CD4-positive, alpha-beta memory T cell (primary cell): ENCODE measurements at places on chromosomes 1 and 21. TPM values are rescaled to one million over a fixed set of nuclear protein-coding genes. Genes with fewer than 3 reads are reported as not detected.

DNA sequence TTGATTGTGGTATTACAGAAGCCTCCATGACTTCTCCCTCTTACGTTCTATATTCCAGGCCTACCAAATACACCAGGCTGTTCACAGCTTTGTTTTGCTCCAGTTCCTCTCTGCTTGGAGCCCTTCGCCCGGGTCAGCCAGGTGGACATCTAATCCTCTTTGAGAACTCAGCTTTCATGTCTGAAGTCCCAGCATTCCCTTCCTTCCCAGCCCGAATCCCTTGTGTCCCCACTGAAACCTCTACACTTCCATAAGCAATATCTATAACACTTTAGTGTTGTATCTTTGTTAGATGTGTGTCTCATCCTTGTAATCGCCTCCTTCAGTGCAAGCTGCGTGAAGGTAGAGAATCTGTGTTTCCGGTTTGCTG is 1.9 kb downstream of the RNF11 start:
- H3K4me1 ChIP-seq: peaks cover 71% of the 10 kb centered on the region
- DNase-seq: no peak
- no peaks in the 10 kb centered on the region for H3K36me3 ChIP-seq

- no peaks in the 10 kb centered on the region for H3K27me3 ChIP-seq
- no peaks in the 10 kb centered on the region for H3K36me3 ChIP-seq
- no peak overlapping the region for H3K4me3 ChIP-seq
Observed at GRCh38 chr1:228155596-228156514, 6.1 kb downstream of the GJC2 start.

DNA sequence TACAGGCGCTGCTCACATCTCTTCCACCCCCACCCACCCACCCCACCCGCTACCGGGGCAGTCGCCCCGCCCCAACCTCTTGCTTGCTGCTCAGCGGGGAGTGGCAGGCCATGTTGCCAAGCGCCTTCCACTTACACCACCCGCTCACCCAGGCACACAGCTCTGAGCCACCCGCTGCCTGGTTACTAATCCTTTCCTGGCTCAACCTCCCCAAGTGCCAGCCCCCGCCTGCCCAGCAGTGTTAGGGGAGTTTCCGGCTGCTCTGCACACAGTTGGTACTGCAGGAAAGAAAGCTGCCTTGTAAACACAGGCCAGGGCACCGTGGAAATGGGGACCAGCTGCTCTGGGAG is 56.2 kb downstream of the LACTBL1 start:
- no peak overlapping the region for H3K4me3 ChIP-seq
- H3K27ac ChIP-seq: no peak overlapping the region
- no peak for DNase-seq
- H3K4me1 ChIP-seq: no peaks in the 10 kb centered on the region

GRCh38 chr1:189323091-189323490 is 1154.6 kb downstream of the BRINP3 start:
- no peak overlapping the region for H3K27ac ChIP-seq
- H3K4me3 ChIP-seq: no peak overlapping the region
- no peaks in the 10 kb centered on the region for H3K36me3 ChIP-seq

- H3K36me3 ChIP-seq: no peaks in the 10 kb centered on the region
- no peak overlapping the region for H3K4me3 ChIP-seq
- DNase-seq: no peak
- H3K27me3 ChIP-seq: no peaks in the 10 kb centered on the region
- H3K27ac ChIP-seq: no peak overlapping the region
Observed at GRCh38 chr1:116497656-116498055, 73.2 kb downstream of the CD58 start.

DNA sequence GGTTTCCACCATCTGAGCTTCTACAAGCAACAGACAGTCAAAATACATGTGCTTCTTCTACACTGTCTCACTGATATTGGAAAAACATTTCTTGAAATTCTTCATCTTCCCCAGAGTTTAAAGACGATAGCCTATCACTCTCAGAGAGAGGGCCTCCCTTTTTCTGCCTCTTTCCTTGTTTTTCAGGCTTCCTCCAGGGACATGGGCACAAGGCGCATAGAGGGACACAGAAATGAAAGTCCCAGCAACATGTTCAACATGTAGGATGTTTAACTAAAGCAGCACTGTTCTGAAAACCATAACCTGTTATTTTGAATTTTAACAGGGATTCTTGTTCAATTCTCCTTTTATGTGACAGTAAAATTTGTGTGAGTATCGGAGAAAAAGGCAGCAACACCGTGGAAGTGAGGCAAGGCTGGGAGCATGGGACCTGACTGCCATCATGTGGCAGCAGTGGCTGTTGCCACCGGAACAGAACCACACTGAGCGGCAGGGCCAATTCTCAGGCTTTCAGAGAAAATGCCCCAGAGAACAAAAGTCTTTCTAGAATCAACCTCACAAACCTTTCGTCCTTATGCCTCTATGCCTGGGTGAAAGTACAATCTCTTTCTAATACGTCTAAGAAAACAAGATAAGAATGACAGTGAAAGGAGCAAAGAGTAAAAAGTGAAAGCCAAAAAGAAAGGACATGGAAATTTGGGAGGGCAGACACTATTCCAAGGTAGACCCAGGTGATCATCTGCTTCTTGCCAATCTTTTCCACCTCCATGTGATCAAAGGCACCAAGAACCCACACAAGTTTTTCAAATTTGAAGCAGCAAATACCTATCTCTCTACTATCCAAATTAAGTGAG is 54.5 kb downstream of the PCNX2 start:
- H3K27me3 ChIP-seq: no peaks in the 10 kb centered on the region
- DNase-seq: no peak
- no peaks in the 10 kb centered on the region for H3K4me1 ChIP-seq
- no peak overlapping the region for H3K27ac ChIP-seq
- no peak overlapping the region for H3K4me3 ChIP-seq

OPTC gene
- not detected for total RNA-seq
